ENCODE measurements at places on chromosomes 4 and X.

DNA sequence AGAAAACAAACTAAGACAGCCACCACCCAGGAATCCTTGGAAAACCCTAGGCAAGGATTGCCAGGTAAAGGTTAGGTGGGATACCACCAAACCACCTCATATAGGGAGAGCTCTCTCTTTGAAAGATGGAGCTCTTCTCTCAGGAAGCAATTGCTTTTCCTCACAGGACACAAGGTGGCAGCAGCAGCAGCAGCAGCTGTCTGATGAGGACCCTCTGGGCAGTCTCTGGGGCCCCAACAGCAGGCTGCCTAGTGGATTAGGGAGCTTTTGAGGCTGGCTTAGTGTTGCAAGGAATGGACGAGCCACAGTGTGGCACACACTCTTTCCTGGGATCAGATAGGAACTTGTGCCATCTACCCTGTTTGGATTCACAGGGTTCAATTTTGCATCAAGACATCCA lies 41.4 kb upstream of the CHRDL1 start:
- DNase-seq: no peak

DNA sequence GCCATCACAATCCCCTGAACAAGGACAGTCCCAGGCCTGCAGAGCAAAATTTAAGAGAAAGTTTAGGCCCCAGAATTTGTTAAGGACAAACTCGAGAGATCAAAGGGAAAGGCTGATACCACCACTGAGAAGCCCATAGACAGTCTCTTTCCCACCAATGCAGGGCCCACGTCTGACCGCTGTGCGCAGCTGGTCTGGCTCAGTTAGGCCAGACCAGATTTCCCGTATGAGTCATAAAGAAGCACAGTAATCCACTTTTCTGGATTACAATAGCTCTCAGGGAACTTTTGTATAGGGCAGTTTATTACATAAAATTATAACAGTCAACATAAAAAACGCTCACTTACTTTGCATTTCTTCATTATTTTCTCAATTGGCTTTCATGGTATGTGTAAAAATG lies 259.5 kb downstream of the RCHY1 start:
- no peak for DNase-seq

DNA sequence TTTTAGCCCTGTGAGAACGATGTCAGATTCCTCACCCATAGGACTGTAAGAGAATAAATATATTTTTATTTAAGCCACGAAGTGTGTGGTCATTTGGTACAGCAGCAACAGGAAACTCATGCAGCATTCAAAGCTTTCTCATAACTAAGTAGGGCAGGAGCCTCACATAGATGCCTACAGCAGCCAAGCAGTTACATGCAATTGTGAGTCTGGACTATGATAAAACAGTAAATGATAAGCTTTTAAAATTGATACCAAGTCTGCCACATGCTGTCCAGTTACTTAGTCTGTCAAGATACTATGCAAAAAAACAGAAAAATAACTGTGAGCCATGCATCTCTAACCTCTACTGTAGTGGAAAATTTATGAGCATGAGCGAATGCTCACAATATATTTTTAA lies 359.6 kb downstream of the HS3ST1 start:
- DNase-seq: no peak

DNA sequence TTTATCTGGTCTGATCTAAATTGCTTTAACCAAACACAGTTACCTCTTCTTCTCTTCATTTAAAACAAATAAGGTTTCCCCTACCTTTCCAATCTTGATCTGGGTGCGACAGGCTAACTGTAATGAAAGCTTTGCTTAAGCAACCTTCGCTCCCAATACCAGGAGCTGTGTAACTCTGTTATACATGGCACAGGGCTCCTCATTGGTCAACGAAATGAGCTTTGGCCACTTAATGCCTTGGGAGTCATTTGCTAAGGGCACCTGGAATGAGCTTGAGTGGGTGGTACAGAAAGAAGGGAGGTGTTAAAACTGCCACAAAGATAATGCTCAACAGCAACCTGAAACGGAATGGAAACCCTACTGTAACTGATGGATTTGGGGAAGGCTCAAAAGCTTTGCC lies 140.5 kb downstream of the CHRNA9 start:
- DNase-seq: no peak

DNA sequence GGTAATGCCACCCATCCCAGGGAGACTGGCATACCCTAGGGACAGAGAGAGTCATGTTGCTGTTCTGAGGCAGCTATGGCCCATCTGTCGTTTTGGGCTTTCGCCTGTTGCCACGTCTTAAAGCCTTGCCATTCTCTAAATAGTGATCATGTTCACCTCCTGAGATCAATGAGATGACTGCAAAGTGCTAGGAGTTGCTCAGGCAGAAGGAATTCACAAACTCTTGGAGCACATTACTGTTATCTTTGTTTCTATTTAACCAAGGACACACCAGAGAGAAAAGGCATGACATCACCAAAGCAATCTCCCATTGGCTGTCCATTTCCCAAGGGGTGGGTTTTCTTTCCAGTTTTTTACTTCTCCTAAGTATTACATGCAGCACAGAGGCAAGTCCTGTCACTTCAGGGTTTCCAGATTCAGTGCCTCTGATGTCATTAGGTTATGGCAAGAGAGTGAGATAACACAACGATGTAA lies 37.1 kb upstream of the SETD7 start:
- DNase-seq: no peak

GRCh38 chr4:157005193-157005592 lies 33.6 kb upstream of the PDGFC start:
- DNase-seq: no peak

GRCh38 chr4:109721033-109721432 lies 8.8 kb downstream of the PLA2G12A start:
- DNase-seq: no peak

DNA sequence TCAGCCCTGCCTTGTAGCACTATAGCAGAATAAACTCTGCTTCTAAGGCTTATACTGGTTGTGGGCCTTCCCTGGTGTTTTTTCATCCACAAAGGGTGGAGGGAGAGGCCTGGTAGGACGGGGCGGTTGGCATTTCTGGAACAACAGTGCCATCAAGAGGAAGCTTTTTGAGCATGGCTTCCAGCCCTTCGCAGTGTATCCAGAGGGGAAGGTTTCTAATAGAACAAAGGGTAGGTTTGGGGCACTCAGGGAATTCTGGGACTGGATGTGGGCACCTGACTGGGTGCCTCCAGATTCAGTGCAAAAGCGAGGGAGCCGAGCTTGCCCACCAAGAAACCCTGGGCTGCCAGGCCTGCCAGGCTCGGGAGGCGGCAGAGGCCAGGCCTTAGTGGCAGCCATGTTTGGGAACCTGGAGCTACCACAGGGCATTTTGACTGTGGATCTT lies 229.6 kb upstream of the AGTR2 start:
- no peak for DNase-seq

DNA sequence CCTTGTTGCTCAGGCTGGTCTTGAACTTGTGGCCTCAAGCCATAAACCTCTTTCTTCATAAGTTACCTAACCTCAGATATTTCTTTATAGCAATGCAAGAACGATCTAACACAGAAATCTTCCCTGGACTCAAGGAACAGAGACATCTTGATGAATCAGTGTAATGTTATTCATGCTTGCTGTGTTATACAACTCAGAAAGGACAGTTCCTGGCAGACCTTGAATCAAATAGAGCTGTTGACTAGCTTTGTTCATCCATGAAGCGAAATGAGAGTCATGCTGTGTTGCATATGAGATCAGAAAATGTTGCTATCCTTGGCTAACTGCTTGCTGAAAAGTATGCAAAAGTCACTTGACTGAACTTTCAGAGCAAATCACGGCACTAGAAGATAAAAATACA lies 72.6 kb upstream of the ARHGAP24 start:
- no peak for DNase-seq

Measured in activated CD4-positive, alpha-beta T cell treated with anti-CD3 and anti-CD28 coated beads, Interleukin-2, amount 50 U/mL, for 24 hours (primary cell).